HFFc6 (cell line): ENCODE measurements at places on chromosomes 5 and 9. TPM values are rescaled to one million over a fixed set of nuclear protein-coding genes. Genes with fewer than 3 reads are reported as not detected.
A peak's percentile ranks its signal among the peaks of the same experiment; 100 is the strongest.

The PIP5KL1 gene
- 1.1 to 3.3 TPM (median 2.0 TPM) in 3 replicates for total RNA-seq

The SLC4A9 gene
- not detected in 3 replicates for total RNA-seq

The CETN3 gene
- total RNA-seq = 23.2 to 27.1 TPM (median 26.7 TPM) in 3 replicates

The PFN3 gene
- total RNA-seq = not detected in 3 replicates

The PKN3 gene
- total RNA-seq = 3.3 to 5.6 TPM (median 4.2 TPM) in 3 replicates

The FGFR4 gene
- total RNA-seq = 0.36 to 0.72 TPM (median 0.53 TPM) in 3 replicates

The GABRA1 gene
- not detected in 3 replicates for total RNA-seq

The PCDHGA4 gene
- total RNA-seq = 3.5 to 6.3 TPM (median 3.9 TPM) in 3 replicates

The BARHL1 gene
- total RNA-seq = not detected in 3 replicates

GRCh38 chr5:38612851-38613250 is 56.4 kb upstream of the LIFR start:
- no peak for DNase-seq

- no peak for DNase-seq
Measured at GRCh38 chr5:157443041-157443549, 16.9 kb upstream of the NIPAL4 start.

DNA sequence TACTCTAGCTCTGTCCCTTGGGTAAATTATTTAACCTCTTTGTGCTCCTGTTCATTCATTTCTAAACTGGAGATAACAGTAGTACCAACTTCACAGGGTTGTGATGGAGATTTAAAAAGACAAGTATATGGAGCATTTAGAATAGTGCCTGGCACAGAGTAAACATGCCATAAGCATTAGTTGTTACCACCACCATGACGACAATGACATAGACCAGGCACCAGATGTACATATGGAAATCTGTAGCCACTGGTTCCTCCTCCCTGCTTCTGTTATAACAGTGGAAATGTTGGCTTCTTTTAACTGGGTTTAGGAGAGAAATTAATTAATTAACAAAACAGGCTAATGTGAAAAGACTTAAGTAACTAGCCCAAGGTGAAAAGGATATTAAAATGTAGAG is 217.5 kb downstream of the DENND1A start:
- DNase-seq = peak; percentile 4

DNA sequence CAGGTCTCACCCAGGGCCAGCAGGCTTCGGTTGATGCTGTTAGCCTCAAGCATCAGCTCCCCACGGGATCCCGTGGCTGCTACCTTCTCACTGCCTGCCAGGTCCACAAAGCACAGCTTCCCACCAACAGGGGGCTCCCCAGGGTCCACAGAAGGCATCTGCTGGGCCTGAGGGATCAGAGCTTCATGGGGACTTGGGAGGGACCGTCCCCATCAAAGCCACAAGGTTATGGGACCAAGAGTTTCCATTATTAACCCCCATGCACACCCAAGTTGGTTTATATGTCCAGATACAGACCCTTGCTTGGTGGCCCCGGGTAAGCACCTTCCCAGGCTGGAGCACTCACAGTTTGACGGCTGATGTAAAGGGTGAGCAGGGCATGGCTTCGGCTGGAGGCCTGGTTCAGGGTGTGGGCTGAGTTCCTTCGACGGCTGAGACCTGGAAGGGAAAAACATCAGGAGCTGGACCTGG is 3.0 kb downstream of the KIF12 start:
- DNase-seq = no peak

- DNase-seq = peak; percentile 88
Measured at GRCh38 chr5:74630453-74631066, 10.0 kb downstream of the ENC1 start.

- DNase-seq = peak; percentile 63
Measured at GRCh38 chr9:116661037-116661954, 25.8 kb upstream of the TRIM32 start.

DNA sequence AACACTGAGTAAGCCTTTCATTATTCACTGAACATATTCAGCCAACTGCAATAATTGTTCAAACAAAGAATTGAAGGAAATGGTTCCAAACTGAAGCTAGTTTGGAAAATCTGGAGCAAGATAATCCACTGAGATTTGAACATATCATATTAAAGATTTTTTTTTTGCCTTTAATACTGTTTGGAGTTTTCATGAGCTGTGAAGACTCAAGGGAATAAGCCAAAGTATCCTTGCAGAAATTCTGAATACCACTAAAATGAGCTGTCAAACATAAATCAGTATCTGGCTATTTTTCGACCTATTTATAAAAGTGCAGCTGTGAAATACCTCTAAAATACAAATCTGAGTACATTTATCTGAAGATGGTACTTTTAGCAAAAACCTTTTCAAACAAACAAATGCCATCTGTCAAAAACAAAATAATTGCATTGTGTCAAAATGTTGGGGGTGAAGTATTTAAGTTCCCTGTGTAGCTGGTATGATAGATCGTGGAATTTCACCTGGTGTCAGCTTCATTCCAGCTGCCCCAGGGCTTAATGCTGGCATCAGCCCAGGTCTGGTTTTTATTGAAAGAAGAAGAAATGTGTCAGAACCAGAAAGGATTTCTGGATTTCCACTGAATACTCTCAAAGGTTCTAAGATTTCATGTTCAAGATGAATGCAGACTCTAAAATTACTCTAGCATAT is 149.0 kb upstream of the GRAMD2B start:
- no peak for DNase-seq

- no peak for DNase-seq
Measured at GRCh38 chr5:159441441-159441840, 111.2 kb upstream of the IL12B start.

DNA sequence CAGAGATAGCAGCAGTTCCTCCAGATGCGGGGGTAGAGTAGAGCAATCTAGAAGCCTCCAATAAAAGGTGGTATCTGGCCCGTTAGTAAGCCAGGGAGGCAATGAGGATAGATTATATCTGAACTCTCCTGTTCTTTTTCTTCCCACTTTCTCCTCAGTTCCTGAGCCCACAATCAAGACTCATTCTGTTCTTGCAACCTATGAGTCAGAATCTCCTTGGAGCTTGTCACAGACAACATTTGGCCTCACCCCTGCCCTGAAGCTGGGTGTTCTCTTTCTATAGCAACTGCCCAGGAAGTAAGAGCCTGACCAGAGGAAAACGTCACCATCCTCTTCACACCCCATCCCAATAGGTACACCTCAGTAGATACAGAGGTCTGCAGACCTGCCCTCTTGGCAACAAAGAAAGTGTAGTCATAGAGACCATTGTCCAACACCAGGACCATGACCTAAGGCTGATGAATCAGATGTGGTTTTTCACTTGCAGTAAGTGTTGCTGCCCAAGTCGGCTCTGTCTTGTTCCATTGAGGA is 76.3 kb upstream of the PCA3 start:
- DNase-seq = peak; percentile 75

DNA sequence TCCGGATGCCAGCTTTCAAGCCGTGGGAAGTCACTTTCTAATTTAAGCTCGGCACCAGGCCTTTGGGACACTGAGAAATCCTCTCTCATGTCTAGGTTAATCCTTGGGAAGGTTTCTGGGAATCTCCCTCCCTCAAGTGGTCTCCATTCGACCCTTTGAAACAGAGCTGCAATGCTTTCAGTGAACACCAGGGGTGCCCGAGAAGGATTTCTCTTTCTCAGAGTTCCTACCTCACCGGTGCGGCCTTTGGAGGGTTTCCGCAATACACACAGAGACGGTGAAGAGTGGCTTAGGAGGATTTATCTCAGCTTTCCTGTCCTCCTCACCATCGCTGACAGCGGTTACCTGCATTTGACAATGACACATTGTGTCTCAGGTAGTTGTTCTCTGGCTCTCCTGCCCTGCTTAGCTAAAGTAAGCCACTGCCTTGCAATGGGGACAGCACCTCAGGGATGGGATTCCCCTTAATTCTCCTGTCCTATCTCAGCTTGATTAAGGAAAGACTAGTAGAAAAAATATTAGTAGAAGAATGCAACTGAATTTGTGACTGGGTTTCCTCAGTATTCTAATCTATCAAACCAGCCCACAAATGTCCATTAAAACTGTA is 180.6 kb downstream of the GABRG2 start:
- no peak for DNase-seq

DNA sequence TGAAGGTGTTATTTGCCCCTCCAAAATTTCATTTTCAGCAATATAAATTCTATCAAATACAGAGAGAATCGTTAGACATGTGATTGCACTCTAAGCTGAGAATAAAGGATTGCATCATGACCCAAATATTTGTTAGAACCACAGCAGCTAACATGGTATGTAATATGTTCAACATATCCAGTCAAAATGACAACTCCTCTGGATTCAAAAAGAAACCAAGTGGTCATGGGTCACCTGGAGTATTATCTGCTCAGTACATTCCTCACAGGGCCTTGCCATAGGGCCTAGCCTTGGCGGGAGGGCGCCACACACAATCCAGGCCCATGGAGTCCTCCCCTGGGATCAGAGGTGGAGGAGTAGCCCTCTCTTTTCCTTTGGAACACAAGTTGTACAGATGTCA is 179.2 kb downstream of the HSD17B3 start:
- peak; percentile 17 for DNase-seq

DNA sequence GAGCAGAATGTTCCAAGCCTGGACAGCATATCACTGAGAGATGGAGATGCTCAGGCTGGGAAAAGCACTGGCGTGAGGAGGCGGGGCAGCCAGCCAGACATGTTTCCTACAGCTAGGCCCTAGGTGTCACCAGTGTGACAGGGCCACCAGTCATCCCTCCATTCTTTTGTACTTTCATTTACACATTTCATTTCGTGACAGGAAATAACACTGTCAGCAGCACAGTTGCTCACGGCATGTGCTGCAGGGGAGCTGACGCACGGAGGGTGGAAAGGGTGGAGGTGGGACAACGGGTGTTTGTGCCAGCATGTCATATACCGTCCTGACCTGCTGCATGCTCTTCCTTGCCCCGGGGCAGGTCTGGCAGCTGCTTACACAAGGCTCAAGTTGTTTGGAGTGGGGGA is 14.8 kb upstream of the CEMIP2 start:
- DNase-seq = no peak
